ENCODE measurements at places on chromosomes 16 and 17.
A peak's percentile ranks its signal among the peaks of the same experiment; 100 is the strongest.

- no peak for DNase-seq
Measured at GRCh38 chr17:43608313-43608712, 53.4 kb downstream of the MEOX1 start.

DNA sequence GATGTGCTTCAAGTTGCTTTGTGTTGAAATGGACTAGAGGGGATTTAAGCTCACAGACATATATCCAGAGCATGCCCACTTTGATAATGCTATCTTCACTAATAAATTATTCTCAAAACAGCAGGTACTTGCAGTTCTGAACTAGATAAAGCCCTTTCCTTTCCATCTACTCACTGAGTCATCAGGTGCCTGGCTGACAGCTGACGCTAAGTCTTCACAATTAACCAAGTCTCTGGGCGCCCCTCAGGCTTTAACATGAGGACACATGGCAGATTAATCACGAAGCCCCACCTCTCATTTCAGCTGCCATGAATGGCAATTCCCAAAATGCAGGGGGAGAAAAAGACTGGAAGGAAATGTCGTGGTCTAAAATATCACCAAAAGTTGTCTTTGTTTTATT lies 29.5 kb upstream of the CRISPLD2 start:
- DNase-seq = no peak

GRCh38 chr16:81279392-81279791 lies 35.4 kb upstream of the GAN start:
- DNase-seq = no peak

GRCh38 chr16:154217-155030 lies 2.0 kb downstream of the HBZ start:
- DNase-seq = peak; percentile 67

- DNase-seq = no peak
Measured at GRCh38 chr17:68595986-68596385, 5.2 kb downstream of the FAM20A start.

GRCh38 chr17:60158751-60159478 lies 9.1 kb downstream of the CA4 start:
- DNase-seq = peak; percentile 17

- no peak for DNase-seq
Measured at GRCh38 chr16:24775455-24775854, 46.0 kb downstream of the TNRC6A start.

DNA sequence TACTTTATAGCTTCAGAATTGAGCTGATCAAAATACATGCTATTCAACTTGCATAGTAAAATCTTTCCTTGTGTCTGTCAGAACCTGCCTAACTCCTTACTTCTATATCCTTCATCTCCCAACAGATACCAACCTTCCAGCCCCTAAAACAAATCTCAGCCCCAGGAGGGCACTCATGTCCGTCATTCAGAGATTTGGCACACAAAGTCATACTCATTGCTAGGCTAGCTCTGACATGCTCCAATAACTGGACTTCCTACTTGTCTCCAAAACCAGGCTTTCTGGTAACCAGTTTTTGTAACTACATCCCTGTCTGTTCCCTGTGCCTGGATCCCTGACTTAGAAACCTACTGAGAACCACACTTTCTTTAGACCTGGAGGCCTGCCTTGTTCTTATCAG lies 37.5 kb upstream of the DHX40 start:
- no peak for DNase-seq

- no peak for DNase-seq
Measured at GRCh38 chr17:64388961-64389565, 1.6 kb downstream of the PECAM1 start.

DNA sequence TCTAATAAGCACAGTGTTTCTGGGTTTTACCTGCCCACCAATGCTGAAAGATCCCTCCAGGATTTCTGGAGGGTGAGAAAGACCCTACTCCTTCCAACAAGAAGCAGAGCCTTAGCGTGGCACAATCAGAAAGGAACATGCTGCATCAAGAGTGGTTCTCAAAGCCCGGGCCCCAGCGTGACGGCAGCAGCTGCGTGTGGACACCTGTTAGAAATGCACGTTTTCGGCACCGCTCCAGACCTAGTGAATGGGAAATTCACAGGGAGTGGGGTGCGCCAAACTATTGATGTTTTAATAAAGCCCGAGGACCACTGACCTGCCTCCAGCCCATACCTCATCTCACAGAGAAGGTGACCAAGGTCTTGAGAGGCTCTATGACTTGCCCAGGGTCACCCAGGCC lies 55.8 kb downstream of the PECAM1 start:
- no peak for DNase-seq

Data from GM13977 (cell line).